GDM1 (cell line): ENCODE measurements at places on chromosomes 2 and 18.

DNA sequence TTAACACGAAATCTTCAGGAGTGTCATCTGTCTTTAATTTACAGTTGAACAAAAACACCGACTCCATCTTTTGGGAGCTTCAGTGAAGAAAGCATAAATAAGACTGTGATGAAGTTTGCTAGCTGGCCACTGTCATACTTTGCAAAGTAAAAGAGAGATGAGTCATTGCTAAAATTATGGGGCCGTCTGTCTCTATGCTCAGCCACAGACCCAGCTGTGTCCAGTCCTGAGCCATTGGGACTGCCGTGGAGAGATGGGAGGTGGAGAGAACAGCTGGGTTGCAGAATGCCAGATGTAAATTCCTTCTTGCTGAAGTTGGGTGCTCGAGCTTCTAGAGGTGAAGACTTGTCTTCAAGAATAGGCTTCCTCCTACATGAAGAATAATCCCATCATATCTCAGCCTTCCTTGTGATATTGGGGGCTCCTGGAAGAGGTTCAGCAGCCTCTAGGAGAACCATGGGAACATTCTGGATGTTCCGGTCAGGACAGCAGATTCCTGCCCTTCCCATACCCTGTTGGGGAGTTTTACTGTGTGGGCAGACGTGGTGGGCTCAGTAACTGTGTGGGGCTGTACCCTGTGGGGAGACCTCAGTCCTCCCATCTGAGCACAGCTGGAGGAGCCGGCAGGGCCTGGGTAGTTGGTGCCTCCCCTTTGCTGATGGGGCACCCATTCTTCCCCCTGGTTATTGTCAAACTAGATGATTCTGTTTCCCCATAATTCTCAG, 71.1 kb downstream of the LDLRAD4 start:
- no peak for DNase-seq

- no peak for DNase-seq
Observed at GRCh38 chr18:61474341-61474740, 141.1 kb downstream of the CDH20 start.

- DNase-seq, result no peak
Observed at GRCh38 chr18:3520230-3521085, 70.5 kb downstream of the TGIF1 start.

GRCh38 chr2:48292393-48292792, 237.6 kb upstream of the STON1 start:
- peak; percentile 4 for DNase-seq

GRCh38 chr18:5979176-5979888, 84.0 kb upstream of the TMEM200C start:
- DNase-seq, result no peak

DNA sequence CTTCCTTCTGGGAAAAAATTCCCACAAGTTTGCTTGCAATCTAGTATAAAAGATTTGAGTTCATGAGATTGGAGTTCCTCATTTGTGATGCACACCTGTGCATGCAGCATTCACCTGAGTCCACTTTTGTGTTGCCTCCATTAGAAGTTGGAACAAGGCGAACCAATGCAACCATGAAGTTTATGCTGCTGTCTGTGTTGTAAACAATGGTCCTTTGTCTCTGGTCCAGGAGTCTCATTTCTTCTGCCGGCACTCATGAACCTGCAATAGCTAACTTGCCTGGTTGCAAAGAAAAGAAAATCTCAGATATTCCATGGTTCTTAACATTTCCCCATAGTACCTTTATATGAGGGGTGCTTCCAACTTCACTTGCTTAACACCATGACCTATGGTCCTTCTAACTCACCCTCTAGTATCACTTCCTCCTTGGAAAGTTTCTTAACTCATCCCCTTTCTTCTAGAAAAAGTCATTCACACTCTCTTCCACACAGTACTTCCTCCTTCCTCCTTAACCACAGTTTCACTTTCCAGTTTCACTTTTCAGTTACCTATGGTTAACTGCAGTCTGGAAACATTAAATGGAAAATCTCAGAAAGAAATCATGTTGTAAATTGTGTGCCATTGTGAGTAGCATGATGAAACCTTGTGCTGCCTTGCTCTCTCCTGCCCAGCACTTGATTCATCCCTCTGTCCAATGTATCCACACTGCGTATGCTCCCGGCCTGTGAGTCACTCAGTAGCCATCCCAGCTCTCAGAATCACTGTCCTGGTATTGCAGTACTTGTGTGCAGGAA, 128.8 kb upstream of the TRIB2 start:
- no peak for DNase-seq

GRCh38 chr18:56130481-56130880, 507.9 kb downstream of the TXNL1 start:
- no peak for DNase-seq

- no peak for DNase-seq
Observed at GRCh38 chr2:34912084-34912483, 1313.0 kb upstream of the FAM98A start.

- no peak for DNase-seq
Observed at GRCh38 chr18:73980289-73980979, 167.2 kb downstream of the FBXO15 start.

GRCh38 chr2:134271758-134272157, 17.9 kb downstream of the MGAT5 start:
- no peak for DNase-seq

DNA sequence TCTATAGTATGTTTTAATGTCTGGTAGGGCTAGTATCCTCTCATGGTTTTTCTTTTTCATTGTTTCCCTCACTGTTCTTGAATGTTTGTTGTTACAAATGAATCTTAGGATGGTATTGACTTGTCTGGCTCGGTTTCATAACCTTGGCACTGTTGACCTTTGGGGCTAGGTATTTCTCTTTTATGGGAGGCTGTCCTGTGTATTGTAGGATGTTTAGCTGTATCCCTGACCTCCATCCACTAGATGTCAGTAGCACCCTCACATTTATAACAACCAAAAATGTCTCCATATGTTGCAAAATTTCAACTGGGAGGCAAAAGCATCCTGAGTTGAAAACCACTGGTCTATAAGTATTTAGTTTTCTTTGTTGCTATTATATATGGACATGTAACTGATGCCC, 7.0 kb upstream of the AOX1 start:
- no peak for DNase-seq

- no peak for DNase-seq
Observed at GRCh38 chr2:6913415-6914157, 3.6 kb upstream of the RNF144A start.

- no peak for DNase-seq
Observed at GRCh38 chr2:73205611-73206010, 3.2 kb downstream of the NOTO start.

DNA sequence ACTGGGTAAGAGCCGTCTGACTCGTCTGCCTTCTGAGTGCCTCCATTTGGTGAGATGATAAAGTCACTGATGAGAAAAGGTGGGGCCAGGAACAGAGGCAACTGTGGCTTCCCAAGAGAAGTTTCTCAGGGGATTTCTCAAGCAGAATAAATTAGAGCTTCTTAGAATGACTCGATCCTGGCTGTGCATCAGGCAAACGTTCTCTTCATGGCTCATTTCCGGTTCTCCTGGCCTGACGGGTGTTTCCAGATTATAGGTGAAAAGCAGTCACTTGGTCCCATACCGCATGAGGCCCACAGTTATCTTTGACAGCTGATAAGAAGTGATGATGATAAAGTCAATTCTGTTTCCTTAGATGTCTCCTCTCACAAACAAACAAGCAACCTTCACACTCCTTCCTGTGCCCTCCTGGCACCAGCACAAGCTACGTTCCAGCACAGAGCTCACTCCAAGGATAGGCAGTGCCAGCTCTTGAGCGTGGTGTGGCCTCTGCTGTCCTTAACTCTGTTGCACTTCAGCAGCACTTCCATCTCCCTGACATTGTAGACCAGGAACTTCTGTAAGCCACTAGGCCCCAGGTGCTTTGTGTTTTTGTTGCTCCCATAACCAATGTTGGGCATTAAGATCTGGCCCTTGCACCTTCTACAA, 37.8 kb upstream of the KCNF1 start:
- no peak for DNase-seq

- DNase-seq, result no peak
Observed at GRCh38 chr18:37414816-37415215, 150.8 kb downstream of the CELF4 start.

- DNase-seq, result no peak
Observed at GRCh38 chr2:53515435-53516332, 251.9 kb upstream of the CHAC2 start.

- DNase-seq, result no peak
Observed at GRCh38 chr2:102619414-102620319, at the start of gene SLC9A2. Gene SLC9A2 (plus strand): TSS chr2:102619553. CDS start chr2:102619849, 296 bp downstream.

- DNase-seq, result no peak
Observed at GRCh38 chr2:202193881-202194353, 44.5 kb downstream of the SUMO1 start.

GRCh38 chr18:13379062-13379865, 160.7 kb downstream of the LDLRAD4 start:
- no peak for DNase-seq

- no peak for DNase-seq
Observed at GRCh38 chr2:233764264-233764663, 4.2 kb downstream of the UGT1A1 start.
